ENCODE measurements at places on chromosomes 1 and 21.

DNA sequence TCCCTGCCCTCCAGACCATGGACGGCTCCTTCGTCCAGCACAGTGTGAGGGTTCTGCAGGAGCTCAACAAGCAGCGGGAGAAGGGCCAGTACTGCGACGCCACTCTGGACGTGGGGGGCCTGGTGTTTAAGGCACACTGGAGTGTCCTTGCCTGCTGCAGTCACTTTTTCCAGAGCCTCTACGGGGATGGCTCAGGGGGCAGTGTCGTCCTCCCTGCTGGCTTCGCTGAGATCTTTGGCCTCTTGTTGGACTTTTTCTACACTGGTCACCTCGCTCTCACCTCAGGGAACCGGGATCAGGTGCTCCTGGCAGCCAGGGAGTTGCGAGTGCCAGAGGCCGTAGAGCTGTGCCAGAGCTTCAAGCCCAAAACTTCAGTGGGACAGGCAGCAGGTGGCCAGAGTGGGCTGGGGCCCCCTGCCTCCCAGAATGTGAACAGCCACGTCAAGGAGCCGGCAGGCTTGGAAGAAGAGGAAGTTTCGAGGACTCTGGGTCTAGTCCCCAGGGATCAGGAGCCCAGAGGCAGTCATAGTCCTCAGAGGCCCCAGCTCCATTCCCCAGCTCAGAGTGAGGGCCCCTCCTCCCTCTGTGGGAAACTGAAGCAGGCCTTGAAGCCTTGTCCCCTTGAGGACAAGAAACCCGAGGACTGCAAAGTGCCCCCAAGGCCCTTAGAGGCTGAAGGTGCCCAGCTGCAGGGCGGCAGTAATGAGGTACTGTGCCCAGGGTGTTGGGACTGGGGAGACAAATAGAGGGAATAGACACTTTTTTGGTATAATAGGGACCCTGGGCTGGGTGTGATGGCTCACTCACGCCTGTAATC is 1.0 kb downstream of the ZBTB48 start:
- peak overlapping the region; percentile 95 for H3K4me3 ChIP-seq
- H3K36me3 ChIP-seq: peaks cover 18% of the 10 kb centered on the region
- peak overlapping the region; percentile 100 for H3K27ac ChIP-seq
- H3K4me1 ChIP-seq: peaks cover 54% of the 10 kb centered on the region
- H3K27me3 ChIP-seq: no peaks in the 10 kb centered on the region

DNA sequence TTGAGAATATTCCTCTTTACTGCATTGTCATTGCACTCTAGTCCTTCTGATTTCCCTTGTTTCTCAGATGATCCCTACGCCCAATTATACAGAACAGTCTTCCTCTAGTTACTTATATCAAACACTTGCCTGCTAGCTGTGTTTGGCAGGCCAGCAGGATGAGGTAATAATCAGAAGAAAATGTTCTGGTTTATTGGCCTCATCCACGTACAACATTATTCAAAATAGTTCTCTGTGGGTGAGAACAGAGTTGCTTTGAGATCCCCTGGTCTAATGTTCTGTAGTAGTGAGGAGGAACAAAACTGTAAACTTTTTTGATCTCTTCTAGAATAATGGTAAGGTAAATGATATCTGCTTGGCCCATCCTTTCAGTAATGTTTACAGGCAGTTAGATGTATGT is 22.3 kb upstream of the C1orf105 start:
- H3K4me3 ChIP-seq: no peak overlapping the region
- peaks cover 59% of the 10 kb centered on the region for H3K4me1 ChIP-seq
- no peaks in the 10 kb centered on the region for H3K36me3 ChIP-seq
- no peak for DNase-seq
- H3K27me3 ChIP-seq: no peaks in the 10 kb centered on the region

DNA sequence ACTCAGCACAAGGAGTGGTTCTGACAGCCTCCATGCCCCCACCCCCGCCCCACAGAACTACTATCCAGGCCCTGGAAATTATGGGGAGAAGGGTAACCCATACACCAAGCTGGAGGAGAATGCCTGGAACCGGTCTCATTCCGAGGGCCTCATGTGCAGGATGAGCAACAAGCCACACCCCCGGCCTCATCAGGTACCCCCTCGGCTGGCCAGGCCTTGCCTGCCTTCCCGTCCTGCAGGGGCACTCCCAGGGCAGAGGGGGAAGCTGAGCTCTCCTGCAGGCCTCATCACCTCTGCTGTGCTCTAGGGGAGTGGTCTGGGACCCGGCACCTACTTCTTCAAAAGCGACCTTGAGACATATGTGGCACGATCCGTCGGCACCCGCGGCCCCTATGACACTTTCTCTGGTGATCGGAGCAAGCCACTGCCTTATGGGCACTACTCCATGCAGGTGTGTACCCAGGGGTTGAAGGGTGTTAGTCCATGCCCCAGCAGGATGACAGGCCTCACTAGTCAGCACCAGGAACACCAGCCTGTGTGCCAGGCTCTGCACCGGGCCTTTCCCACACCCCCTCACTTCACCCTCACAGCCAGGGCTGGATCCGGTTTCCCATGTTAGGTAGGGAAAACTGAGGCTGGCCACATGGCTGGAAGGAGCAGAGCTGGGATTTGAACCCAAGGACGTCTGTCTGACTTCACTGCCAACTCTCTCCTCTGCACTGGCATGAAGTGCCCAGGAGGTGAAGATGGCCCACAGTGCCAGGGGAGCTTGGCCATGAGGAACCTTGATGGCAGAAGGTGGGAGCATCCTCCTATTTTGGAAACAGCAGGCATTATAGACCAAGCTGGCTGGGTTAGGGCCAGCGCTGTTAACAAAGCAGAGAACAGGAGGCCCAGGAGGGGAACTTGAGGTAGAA is 10.9 kb upstream of the TTC22 start:
- no peaks in the 10 kb centered on the region for H3K36me3 ChIP-seq
- H3K4me3 ChIP-seq: no peak overlapping the region
- H3K27me3 ChIP-seq: no peaks in the 10 kb centered on the region
- H3K4me1 ChIP-seq: no peaks in the 10 kb centered on the region

DNA sequence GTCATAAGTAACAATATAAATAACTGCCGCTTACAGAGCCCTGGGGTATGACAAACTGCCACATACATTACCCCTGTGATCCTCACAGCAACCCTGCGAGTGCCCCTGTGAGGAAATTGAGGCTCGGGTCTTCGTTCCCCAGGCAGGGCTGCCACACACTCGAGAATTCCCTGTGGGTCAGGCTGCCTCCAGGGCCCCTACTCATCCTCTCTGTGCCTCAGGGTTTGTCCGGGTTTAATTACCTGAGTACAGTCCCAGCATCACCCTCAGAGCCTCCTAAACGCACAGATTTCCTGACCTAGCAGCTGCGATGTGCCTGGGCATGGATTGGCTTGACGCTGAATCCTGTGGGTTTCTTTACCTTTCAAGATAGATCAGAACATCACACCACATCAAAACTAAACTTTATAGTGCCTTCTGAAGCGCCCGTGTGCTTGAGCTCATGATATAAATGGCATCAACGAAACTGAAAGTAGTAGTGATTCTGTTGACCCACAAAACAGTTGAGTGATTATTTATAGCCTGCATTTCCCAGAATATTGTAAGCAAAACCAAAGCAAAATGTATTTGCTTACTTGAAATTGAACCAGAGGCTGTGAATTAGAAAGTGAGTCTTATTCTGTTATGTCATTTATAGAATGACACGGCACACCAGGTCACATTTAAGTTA is 14.0 kb downstream of the SLC37A1 start:
- H3K27me3 ChIP-seq: no peaks in the 10 kb centered on the region
- peaks cover 81% of the 10 kb centered on the region for H3K4me1 ChIP-seq
- H3K36me3 ChIP-seq: peaks cover 39% of the 10 kb centered on the region
- DNase-seq: no peak
- H3K4me3 ChIP-seq: peak overlapping the region; percentile 77

DNA sequence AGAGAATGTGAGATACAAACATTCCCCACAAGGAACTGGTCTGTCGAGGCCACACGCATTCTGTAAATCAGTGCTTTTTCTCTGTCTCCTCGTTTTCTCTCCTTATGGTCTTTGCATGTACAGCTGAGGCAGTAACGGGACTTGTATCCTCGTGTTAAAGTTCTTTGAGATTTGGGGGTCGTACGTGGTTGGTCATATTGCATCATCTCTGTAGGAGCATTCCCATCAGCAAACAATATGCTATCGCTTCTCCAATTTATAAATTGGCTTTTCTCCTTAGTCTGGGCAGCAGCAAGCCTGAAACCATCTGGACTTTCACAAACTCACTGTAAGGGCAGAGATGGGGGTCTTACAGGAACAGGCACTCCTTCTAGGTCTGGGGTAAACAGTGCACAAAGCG is 13.0 kb upstream of the TRIM17 start:
- no peak for DNase-seq
- no peaks in the 10 kb centered on the region for H3K36me3 ChIP-seq
- H3K4me1 ChIP-seq: no peaks in the 10 kb centered on the region
- no peak overlapping the region for H3K27ac ChIP-seq
- H3K4me3 ChIP-seq: no peak overlapping the region
- H3K27me3 ChIP-seq: peaks cover 28% of the 10 kb centered on the region

- H3K27me3 ChIP-seq: peaks cover 48% of the 10 kb centered on the region
- H3K36me3 ChIP-seq: no peaks in the 10 kb centered on the region
- H3K4me1 ChIP-seq: no peaks in the 10 kb centered on the region
- H3K4me3 ChIP-seq: no peak overlapping the region
- H3K27ac ChIP-seq: no peak overlapping the region
Observed at GRCh38 chr1:63307196-63307794, 15.1 kb upstream of the FOXD3 start.

DNA sequence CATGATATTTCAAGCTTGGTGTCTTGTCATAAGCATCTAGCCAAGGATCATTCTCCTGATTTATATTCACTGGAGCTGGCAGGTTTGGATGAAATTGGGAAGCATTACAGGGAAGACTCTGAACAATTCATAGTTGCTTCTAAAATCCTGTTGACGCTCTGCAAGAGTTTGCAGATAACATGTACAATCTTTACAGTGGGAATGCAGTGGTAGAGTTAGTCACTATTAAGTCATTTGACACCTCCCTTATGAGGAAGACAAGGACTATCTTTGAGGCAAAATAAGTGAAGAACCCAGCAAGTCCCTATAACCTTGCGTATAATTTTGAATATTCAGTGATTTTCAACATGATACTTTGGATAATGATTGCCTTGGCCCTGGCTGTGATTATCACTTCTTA is 45.3 kb upstream of the CRB1 start:
- DNase-seq: no peak
- H3K36me3 ChIP-seq: no peaks in the 10 kb centered on the region
- no peaks in the 10 kb centered on the region for H3K4me1 ChIP-seq
